ENCODE measurements at places on chromosomes 5 and 9. TPM values are rescaled to one million over a fixed set of nuclear protein-coding genes. Genes with fewer than 3 reads are reported as not detected.

DNA sequence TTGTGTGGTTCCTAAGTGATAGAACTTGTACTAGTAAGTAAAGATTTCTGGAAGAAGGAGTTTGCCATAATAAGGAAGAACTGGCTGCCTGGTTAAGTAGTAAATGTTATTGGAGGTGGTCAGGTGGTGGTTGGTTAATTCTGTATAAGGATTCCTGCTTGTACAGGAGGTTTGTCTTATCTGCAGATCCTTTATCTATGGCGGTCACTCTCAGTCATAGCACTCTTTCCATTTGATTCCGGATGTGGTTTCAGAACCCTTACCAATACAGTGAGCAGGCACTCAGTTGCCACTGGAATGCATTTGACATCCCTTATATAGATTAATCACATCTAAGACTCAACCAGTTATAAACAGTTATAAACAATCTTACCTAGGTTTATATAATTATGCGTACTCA lies 50.3 kb downstream of the RAD50 start:
- no peak for DNase-seq

DNA sequence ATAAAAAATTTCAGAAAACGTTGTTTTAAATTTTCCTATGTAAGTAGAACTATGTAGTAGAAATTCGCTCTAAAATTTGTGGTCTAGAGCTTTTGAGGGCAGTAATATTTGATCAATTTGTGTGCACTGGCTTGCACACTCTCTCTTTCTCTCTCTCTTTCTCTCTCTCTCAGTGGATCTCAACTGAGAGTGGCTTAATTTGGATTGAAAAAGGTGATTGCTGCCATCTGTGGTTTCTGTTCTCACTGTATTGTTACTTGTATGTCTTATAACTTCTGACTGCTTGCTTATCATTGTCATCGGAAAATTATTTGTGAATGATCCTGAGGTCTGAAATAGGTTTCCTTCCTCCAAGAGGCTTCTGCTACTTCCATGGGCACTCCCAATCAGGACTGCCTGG lies 368.2 kb downstream of the KCTD16 start:
- no peak for DNase-seq

- no peak for DNase-seq
Measured at GRCh38 chr5:111753884-111754589, 3.0 kb downstream of the NREP start.

PSIP1 gene
- 78.5 TPM for total RNA-seq

DNA sequence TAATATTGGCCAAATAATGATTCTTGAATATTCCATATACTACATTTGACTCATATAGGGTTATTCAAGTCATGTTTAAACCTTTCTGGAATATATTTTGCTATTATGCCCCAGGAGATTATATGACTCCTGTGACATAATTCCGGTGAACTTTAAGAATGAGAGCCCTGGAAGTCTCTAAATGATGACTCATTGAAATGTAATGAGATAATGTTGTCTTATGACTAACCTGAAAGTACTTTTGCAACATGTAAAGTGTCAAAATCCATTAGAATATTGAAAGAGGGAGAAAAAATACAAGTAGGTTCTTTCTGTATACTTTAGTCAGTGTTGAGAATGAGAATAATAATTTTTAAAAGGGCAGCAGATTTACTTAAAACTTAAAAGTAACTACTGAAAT lies 830.4 kb downstream of the MAT2B start:
- peak; percentile 16 for DNase-seq

GRCh38 chr9:93011114-93011513 lies 47.4 kb upstream of the SUSD3 start:
- DNase-seq, result no peak

DNA sequence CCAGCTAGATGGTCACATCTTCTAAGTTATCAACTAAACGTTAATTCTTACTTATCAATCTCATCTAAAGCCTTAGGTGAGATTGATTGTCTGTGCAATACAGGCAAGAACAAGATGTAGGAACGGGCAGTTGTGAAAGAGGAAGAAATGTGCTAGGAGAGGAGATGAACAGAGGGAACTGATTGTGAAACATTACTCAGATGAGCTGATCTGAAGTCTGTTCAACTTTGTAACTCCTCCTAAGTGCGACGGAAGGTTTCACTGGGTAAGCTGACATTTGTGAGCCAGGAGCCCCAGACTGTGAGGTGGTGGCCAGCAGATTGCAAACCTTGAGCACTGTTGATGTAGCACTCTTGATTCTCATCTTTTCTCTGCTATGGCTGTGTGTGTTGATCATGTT lies 204.1 kb downstream of the CD180 start:
- DNase-seq, result no peak

DNA sequence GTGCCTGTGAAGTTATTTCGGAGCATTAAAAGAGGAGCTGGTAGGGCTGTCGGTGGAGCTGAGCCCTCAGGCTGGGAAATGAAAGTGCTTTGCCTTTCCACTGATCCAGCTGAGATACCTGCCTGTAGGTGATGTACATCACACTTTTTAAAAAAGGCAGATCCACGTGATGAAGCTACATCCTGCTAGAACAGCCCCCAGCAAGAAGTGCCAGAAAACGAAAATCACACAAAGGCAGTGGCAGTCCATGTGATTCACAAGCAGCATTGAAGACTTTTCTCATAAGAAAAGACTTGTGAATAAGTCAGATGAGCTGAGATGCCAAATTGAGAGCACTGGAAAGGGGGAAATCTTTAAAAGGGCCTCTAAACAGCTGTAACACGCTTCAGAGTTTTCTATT lies 765.1 kb downstream of the PTPRD start:
- no peak for DNase-seq

DNA sequence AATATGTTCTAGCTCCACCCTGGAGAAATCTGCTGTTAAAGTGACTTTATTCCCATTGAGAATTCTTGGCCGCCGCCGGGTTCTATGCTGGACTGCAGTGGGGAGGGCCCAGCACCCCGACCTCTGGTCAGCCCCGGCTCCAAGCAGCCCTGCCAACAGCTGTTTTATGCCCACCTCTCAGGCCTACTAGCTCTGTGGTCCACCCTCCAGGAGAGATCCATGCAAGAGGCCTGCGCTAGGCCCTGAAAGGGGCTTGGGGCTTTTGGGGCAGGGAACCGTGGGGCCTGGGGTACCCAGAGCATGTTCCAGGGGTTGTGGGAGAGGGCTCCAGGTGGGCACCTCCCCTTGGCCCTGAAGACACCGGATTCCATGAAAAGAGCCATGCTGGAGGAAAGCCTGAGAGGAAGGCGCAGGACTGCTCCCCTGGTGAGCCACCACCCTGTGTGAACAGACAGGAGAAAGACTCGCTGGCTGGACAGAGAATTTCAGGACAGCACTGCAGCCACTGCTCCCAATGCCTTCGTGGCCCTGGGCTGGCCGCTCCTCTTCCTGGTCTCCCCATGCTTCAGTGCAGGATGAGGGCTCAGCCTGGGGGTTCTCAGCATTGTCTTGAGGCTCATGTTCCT lies 44.6 kb upstream of the RUFY1 start:
- no peak for DNase-seq

- no peak for DNase-seq
Measured at GRCh38 chr5:8188874-8189565, 320.1 kb downstream of the MTRR start.

DNA sequence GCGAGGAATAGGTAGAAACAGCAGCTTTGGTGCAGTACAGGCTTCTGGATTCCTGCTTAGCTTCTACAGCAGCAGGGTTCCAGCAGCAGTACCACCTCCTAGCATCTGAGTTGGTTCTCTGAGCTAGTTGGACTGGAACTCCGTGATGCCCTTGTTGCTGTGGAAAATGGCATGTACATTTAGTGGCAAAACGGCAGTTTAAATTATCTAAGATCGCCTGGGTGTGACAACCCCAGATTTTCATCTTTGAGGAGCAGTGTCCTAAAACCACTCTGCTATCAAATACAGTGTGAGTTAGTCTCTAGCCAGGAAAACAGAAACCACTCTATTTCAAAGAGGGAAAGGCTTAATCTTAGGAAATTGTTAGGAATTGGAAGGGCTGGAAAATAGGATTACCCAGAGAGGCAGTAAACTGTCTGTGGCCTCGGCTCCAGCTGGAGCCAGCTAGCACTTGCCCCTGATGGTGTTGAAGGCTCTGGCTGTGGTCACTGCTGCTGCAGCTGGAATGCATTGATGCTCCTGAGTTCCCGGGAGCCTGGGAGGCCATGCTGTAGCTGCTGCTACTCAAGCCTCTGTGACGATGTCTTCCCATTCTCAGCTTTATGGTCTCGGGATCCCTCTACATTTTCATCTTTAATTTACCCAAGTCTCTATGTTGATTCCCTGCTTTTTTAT lies 29.4 kb downstream of the RAD23B start:
- DNase-seq, result no peak

PLPP7 gene
- not detected for total RNA-seq

MED7 gene
- total RNA-seq, result 8.7 TPM

RNF208 gene
- 13.7 TPM for total RNA-seq

GRCh38 chr9:124531115-124531514 lies 23.9 kb upstream of the NR5A1 start:
- no peak for DNase-seq

FAM219A gene
- total RNA-seq, result 63.3 TPM

- no peak for DNase-seq
Measured at GRCh38 chr9:81804306-81804705, 115.0 kb upstream of the TLE1 start.

GRCh38 chr5:62007457-62007856 lies 298.5 kb upstream of the KIF2A start:
- DNase-seq, result no peak

- DNase-seq, result peak; percentile 42
Measured at GRCh38 chr5:58072300-58072965, 387.5 kb downstream of the PLK2 start.

PPWD1 gene
- 35.4 TPM for total RNA-seq

DNA sequence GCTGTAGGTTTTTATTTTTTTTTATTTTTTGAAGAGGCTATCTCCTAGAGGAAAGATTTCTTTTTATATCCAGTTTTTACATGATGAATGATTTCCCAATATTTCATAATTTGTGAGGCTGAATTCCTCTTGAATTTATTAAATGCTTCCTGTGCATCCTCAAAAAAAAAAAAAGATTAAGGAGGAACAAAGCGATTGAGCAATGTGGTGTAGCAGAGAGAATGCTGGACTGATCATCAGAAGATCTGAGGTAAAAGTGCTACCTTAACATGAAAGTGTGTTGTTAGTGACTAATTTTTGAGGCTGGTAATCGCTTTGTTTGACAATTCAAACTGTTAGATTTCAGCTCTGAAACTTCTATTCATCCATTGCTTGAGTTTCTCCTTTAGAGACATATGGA lies 125.1 kb downstream of the ESM1 start:
- no peak for DNase-seq
